ENCODE measurements at places on chromosomes 7 and 10.

DNA sequence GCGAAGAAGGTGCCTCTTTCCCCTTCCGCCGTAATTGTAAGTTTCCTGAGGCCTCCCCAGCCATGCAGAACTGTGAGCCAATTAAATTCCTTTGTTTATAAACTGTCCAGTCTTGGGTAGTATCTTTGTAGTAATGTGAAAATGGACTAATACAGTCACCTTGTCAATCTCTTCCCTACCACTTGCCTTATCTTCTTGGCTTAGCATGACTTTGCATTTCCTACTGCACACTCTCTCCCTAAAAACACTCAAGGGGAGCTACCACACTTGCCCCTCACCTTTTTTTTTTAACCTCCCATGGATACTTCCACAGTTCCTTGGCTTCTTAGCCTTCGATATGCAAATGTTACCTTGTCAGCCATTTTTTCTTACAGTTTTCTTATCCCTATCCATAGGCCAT, 7.4 kb upstream of the CDK6 start:
- no peak for DNase-seq

DNA sequence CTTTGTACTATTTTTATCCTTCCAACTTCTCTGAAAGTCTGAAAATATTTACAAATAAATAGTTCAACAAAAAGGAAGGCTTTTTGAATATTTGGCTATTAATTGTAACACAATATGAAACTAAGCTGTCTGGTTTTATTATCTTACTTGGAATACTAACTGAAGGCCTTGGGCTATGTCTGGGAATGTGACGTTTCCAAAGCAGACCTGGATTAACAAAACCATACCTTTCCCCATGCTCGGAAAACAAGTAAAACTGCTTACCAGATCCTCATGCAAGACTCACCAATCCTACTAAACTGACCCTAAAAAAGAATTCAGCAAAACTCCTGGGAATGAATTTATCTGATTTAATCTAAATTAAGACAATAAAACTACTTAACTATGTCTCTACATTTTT, 116.4 kb downstream of the ATE1 start:
- no peak for DNase-seq

DNA sequence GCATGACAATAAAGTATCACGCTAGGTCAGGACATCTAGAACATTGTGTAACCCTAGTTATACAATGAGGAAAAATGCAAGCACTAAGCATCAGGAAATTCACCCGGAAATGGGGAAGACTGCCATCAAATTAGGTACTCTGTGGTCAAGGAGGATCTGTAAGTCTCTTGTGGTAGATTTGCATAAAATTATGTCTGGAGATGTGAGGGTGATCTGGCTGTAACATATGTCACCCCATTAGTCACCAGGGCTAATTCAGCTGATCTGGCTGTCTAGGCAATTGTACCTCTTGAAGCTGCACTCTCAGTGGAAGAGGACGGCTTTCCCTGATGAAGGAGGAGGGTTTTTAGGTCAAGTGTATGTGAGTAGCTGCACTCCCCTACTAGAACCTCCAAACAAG, 14.8 kb downstream of the AKR1D1 start:
- no peak for DNase-seq

DNA sequence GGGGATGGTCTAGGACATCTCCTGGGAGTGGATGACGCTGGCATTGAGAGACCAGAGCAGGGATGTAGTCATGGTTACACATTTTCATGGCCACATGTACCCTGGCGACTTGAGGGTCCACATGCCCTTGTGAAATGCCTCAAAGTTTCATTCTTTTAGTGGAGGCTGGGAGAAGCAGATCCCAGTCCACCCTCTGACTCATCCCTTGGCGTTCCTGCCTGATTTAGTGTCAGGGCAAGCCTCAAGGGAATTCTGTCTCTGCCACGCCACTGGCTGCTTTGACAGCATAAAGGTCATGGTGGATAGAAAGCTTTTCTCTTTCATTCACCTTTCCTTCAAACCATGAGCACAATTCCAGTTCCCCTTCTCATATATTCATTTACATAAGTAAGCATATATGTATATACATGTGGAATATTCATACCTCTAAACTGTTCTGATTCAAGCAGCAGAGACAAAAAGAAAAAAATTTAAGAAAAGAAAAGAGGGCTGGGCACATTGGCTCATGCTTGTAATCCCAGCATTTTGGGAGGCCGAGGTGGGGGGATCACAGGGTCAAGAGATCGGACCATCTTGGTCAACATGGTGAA, 21.8 kb upstream of the KIF5B start:
- DNase-seq: no peak

DNA sequence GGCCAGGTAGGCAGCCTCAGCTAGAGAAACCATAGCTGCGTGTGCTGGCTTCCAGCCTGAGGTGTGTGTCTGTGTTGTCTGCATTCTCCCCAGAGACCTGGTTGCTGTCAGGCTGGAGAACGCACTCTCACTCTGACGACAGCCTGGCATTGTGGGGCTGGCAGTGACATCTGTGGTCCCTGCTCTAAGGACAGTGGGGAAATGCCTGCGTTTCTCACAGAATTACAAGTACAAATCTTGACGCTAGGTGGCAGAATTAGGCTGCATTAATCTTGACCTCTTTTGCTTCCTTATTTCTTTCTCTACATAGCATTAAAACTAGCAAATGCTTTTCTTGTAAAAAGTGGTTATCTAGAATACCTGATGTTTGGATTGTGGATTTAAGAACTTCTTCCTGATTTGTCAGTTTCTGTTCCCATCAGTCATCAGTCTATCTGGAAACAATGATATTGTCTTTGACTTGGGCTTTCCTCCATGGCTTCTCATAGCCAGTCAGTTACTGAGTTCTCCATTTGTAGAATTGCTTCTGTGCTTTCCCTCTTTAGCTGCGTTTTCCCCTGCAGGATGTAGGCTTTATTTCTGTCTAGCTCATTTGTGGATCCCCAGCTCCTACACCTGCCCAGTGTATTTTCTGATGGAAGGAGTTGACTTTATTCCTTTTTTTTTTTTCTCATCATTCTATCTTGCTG, 86.0 kb downstream of the FANK1 start:
- no peak for DNase-seq

GRCh38 chr10:6503171-6503570, 76.9 kb downstream of the PRKCQ start:
- DNase-seq: no peak

DNA sequence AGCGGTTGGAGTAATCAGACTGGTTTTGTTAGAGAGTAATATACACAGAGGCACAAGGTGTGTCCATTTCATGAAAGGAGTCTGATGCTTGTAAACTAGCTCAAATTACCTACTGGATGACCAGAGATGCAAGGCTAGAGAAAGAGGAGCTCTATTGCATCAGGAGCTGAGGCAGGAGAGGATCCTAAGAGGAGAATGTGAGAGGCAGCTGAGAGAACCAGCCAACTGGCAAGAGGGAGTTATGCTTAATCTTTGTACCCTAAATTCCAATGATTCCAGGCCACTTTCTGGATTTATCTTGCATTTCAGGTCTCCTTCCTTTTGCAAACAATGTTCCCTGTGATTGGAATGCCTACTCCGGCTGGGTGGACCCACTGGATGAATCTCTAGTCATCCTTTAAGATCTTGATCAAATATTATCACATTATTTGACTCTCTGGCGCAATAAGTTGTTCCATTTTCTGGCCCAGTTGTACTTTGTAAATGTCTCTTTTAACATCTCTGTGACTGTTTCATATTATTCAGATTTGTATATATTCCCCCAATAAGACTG, 57.5 kb upstream of the PTPN12 start:
- DNase-seq: no peak

GRCh38 chr7:34991938-34992840, 45.1 kb downstream of the DPY19L1 start:
- peak; percentile 20 for DNase-seq

DNA sequence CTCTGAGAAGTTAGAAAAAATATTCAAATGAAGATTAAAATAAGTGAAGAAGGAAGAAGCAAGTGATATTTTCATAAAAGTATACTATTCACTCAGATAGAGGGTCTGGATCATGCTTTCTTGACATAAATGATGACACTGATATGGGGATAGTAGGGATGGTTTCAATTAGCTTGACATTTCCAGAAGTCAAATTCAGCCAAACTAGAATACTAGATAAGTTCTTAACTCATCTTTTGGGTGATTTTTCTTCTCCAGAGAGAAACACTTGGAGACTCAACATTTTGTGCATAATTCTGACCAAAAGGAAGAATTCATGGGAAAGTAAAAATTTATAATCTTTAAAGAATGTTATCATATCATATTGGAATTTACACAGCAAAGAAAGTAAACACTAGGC, 152.0 kb upstream of the LRGUK start:
- no peak for DNase-seq

DNA sequence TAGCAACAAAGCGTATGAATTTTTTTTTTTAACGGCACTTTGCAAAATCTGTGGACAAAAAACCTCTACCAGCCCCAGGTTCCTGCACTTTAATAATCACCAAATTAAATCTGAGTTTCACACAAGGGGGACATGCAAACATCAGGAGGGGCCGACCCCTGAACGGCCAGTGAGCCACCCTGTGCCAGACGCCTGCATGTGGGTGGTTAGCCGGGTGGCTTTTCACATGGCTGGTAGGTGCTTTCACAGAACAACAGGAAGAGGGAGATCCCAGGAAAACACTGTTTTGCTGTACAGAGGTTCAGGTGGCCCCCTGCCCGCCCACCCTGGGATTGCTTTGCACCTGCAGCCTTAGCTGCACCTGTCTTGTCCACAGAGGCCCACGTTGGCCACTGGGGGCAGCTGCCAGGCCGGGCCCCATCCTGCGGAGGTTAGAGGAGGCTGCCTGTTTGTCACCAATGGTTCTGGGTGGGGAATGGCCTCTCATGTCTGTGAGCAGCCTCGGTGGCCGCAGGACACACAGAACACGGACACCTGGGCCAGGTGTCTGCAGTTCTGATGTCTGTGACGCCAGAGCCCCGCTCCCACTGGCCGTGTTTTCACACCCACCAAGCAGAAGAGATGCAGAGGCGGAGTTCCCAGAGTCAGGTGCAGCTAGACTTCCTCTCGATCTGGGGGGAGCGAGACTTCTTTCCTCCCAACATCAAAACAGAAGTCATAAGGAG, 107.7 kb downstream of the FAM53B start:
- no peak for DNase-seq

DNA sequence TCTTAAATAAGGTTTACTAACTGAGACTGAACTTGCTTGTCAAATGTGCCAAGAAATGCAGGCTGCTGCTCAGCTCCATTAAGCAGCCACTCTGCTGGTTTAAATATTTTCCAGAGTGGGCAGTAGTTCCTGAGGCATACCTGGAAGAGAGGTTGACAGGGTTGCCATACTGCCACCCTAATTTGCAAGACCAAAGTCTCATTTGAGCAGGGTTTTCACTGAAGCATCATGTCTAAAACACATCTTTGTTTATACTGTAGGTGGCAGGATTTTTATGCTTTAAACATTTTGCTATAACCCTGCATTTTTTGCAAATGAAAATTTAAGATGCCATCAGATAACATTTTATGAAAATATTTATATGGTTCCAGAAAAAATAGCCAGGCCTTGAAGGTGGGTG, 618.0 kb upstream of the LRRTM3 start:
- no peak for DNase-seq

DNA sequence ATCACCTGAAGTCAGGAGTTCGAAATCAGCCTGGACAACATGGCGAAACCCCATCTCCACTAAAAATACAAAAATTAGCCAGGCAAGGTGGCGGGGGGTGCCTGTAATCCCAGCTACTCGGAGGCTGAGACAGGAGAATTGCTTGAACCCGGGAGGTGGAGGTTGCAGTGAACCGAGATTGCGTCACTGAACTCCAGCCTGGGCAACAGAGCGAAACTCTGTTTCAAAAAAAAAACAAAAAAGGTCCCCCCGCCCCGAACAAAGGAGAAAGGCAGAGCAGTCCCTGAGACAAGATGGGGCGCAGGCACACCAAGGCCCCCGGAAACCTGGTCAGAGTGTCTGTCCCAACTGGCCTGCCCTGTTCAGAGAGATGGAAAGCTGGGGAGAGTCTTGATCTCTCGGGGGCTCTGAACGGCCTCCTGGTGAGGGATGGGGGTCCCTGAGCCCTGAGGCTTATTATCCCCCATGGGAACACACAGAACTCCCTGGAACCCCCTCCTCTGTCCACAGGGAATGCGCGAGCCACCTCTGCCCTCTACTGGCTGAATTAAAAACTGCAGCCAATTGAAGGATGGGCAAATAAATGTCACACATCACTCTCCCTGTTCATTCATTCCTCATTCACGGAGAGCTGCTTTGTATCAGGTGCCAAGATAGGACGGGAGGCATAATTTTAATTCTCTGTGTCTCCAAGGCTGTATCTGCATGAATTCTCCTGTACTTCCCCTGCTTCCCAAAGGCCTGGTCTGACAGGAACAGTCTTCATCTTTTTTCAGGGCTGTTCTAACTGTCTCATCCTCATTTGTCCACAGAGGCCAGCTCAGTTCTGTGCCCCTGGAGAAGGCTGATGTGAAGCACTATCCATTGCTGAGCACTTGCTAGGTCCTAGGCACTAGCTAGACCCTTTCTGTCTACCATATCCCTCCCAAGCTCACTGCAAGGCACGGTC, 28.9 kb downstream of the MAT1A start:
- DNase-seq: no peak

- DNase-seq: no peak
Observed at GRCh38 chr10:114310346-114310745, 71.3 kb downstream of the VWA2 start.

GRCh38 chr10:76150139-76150875, 718.9 kb downstream of the LRMDA start:
- no peak for DNase-seq

- DNase-seq: no peak
Observed at GRCh38 chr10:112335868-112336265, 38.0 kb upstream of the ACSL5 start.

GRCh38 chr7:11689096-11689495, 142.9 kb downstream of the THSD7A start:
- no peak for DNase-seq

DNA sequence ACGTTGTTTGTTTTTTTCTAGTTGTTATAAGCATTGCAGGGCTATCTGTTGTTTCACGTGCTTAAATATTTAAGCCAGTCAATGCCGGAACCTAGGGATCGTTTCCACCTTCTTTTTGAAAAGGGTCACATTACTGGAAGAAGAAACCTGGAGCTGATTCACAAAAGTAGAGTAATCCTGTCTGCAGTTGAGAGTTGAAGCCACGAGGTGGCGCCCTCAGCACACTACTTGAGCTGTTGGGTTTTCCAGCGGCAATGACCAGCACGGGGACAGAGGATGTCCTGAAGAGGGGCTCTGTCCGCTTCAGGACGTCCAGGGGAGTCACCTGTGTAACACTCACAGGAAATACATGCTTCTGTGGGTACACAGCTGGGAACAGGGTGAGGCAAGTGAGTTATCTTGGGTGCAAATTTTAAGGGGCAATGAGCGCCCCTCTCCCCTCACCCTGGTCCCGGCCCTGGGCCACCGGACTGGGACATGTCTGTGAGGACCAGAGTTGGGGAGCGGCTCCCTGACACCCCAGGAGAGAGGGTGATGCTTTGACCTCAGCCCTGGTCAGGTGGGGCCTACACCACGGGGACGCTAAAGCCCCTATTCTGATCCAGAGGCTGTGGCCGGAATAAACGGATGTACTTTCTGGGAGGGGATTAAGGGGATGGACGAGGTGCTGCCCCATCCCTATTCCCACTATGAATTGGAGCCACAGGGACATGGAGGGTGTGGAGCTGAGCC, 26.3 kb upstream of the WDFY4 start:
- peak; percentile 24 for DNase-seq
